Tibial artery (tissue), 4 donors: ENCODE measurements at places on chromosomes 2 and 18.

GRCh38 chr18:39838831-39839230 lies 2116.2 kb upstream of the PIK3C3 start:
- no peak for DNase-seq

DNA sequence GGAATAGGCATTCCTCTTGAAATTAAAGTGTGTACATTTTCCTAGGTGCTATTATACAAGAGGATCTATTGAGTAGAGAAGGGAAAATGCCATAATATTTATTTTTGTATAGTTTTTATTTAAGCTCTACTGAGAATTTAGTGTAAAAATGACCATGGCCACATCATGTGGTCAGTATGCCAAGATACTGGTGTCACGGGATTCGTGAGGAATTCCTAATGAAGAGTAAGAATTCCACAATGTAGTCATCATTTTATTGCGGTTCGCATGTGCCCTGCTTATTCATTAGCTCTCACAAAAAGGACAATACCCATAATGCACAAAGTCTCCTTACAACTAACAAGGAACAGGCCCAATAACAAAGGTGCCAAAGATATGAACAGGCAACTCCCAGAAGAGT lies 39.3 kb upstream of the PARD3B start:
- no peak for DNase-seq

DNA sequence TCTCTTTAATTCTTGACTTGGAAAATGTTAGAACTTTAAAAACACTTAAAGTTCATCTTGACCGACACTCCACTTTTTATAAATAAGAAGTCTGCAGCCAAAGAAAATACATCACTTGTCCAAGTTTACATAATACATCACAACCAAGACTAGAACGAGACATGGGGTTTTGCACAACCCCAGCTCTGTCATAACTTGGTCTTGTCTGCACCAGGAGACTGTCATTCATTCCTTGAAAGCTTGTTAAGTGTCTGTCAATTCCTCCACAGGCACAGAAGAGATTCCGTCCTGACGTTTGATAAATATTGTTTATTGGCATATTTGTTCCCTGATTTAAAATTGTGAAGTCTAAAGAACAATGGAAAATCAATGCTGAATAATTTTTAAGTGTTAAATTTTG lies 139.5 kb upstream of the SETBP1 start:
- peak; percentile 52 for DNase-seq

- DNase-seq, result no peak
Observed at GRCh38 chr2:39160982-39161381, 40.1 kb upstream of the SOS1 start.

DNA sequence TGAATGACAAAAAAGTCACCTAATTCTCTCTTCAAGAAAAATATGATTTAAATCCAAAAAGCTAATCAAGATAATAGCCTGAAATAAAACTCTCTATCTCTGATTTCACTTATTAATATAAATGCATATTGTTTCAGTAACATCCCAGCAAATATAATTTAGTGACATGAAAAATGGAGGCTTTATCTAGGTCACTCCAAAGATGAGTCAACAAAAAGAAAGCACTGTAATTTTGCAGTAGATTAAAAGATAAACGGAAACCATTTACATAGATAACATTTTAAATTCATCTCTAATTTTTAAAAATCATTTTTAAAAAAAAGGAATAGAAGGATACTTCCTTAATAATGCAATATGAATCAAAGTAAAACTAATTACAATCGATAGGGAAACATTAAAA lies 76.9 kb downstream of the INPP5D start:
- DNase-seq, result no peak

DNA sequence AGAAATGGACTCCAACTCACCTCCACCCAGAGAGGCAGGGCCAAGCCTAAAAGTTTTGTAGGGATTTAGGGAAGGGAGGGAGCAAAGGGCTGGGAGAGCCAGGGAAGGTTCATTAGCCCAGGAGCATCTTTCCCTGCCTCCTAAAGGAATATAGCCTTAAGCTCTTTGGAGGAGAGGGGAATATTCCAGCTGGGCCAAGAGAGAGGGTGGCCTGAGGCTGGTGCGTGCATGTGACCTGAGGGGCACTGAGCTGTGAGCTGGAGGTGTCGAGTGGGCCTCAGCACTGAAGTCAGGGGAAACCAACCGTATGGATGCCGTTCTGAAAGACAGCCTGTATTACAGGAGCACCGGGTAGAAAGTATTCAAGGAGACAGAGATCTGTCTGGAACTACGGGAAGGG lies 112.6 kb downstream of the KLHL29 start:
- no peak for DNase-seq

DNA sequence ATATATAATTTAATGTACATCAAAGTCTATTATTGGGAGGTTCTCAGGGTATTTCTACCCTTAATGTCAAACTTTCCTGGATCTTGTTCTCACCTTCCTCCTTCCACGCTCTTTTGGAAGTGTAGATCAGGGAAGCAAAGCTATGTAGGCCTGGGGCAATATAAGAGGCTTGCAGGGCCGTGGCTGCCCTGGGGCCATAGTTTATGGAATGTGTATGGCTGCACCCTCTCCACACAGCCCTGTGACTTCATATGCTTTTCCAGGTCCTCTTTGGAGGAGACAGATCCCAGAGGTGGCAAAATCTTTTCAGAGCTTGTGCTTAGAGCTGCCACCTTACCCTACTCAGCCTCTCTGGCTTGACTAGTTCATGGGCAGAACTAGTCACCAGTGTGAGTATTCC lies 82.9 kb downstream of the PLB1 start:
- DNase-seq, result no peak

DNA sequence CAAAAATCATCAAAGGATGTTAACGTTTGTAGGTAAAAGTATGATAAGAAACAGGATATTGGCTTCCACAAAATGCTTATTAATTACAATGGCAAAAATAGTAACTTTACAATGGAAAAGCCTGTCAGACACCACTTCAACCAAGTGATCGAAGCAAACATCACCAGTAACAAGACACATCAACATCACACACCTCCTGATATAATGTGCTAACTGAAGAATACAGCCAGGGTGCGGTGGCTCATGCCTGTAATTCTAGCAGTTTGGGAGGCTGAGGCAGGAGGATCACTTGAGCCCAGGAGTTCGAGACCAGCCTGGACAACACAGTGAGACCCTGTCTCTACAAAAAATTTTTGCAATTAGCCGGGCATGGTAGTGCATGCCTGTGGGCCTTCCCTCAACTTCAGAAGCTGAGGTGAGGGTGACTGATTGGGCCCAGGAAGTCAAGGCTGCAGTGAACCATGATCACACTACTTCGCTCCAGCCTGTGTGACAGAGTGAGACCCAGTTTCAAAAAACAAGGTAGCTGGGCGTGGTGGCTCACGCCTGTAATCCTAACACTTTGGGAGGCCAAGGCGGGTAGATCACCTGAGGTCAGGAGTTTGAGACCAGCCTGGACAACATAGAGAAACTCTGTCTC lies 15.0 kb downstream of the MGAT4A start:
- no peak for DNase-seq
